ENCODE measurements at places on chromosomes 6 and 20. TPM values are rescaled to one million over a fixed set of nuclear protein-coding genes. Genes with fewer than 3 reads are reported as not detected.

The OR2J3 gene
- not detected for total RNA-seq

The PTK6 gene
- total RNA-seq: 107 TPM

The BMP5 gene
- total RNA-seq: not detected

The CD2AP gene
- 30.9 TPM for total RNA-seq

The SLC32A1 gene
- total RNA-seq: not detected

The ANKRD6 gene
- total RNA-seq: 9.5 TPM

The DPPA5 gene
- not detected for total RNA-seq

The ZC3H12D gene
- under 0.01 TPM for total RNA-seq

The TPD52L1 gene
- 318 TPM for total RNA-seq

The ECT2L gene
- total RNA-seq: 0.13 TPM

The LTA gene
- total RNA-seq: not detected

Data from bronchial epithelial cell (primary cell).